Activated CD8-positive, alpha-beta memory T cell treated with anti-CD3 and anti-CD28 coated beads for 4 hours (primary cell): ENCODE measurements at places on chromosomes 16 and 17.

GRCh38 chr16:1656808-1657617 lies 21.1 kb upstream of the JPT2 start:
- no peak for DNase-seq

DNA sequence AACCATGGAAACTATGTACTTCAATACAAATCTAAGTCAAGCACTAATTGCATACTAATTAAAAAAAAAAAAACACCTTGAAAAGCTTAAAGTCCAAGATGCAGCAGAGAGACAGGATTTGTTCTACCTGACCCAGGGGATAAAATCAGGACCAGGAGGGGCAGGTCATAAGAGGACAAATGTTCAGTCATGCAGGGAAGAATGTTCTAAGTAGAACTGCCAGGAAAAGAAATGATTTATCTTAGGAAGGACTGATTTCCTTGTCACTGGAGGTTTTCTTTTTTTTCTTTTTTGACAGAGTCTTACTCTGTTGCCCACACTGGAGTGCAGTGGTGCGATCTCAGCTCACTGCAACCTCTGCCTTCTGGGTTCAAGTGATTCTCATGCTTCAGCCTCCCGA lies 9.1 kb upstream of the GHDC start:
- no peak for DNase-seq

GRCh38 chr17:61323003-61323908 lies 76.4 kb upstream of the TBX2 start:
- no peak for DNase-seq

GRCh38 chr16:22425036-22425801 lies 50.8 kb upstream of the CDR2 start:
- DNase-seq: no peak

DNA sequence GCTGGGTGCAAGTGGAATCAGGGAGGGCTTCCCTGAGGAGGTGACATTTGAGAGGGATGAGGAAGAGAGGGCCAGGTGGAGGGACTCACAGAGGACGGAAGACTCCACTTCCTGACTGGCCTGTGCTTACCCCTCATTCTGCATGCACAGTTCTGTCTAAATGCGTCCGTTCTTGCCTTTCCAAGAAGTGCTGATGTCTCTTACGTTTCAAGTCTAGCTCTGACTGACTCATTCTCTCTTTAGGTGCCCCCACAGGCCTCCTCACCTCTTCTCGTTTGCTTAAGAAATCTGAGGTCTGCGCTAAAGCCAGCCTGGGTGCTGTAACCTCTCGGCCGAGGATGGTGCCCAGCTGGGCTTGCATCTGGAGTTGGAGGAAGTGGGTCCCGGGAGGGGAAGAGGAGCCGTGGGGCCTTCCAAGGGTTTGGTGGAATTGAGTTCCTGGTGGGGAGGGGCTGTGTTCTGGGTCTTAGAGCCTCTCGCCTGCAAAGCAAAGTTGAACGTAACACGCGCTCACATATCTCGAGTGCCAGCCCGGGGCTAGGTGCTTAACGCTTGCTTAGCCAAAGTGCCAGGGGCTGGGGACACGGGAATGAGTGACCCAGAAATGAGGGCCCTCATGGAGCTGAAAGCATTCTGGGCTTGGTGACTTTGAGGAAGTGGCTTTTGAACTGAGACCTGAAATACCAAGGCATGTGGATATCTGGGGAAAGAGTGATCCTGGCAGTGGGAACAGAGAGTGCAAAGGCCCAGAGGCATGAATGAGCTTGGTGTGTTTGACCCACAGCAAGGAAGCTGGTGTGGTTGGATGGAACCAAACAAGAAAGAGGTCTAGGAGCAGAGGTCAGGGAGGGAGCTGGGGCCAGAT lies 4.8 kb downstream of the IL4R start:
- DNase-seq: peak; percentile 41

- DNase-seq: no peak
Measured at GRCh38 chr16:35651841-35652240, 2192.4 kb downstream of the TP53TG3F start.

DNA sequence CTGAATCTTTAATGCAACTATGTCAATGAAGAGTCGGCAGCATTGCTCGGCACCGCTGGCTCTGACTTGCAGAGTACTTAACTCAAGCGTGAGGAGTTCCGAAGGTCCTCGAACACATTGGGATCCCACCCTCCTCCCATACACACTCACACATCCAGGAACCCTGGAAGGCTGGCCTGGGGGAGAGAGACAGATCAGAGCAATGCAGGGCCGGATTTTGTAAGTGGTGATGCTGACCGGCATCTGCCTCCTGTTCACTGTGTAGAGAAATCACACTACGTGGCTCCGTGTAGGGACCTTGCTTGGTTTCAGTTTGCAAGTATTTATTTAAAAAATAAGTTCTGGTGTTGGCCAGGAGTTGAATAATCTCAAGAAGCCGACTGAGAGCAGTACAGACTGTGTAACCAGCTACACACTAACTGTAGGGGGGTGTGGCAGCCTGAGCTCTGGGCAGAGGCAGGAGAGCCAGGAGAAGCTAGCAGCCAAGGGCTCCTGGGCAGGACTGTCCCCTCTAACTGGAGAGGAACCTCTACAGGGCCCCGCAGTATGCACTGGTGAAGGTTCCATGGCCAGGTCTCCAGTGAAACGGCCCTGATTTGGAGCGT lies 190.2 kb upstream of the TNRC6C start:
- no peak for DNase-seq
